ENCODE measurements at places on chromosomes 11 and 22.
A peak's percentile ranks its signal among the peaks of the same experiment; 100 is the strongest.

DNA sequence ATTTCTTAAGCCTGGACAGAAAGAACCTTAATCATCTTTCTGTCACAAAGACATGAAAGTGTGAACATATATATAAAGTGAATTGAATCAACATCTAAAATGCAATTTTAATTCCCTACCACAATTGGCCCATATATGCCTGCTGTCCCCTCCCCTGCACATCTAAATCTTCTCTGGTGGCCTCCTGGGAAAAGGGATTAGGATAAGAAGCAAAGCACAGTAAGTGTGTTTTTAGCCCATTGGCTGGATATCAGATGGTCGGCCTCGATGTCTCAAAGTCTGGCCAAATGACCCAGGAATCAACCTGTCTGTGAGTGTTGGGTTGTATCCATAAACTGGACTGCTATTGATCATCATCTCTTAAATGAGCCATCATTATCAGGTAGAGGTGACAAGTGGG is 5.8 kb downstream of the MMP3 start:
- DNase-seq: no peak

- no peak for DNase-seq
These were observed 24.7 kb upstream of the AKIP1 start for GRCh38 chr11:8886322-8886721.

- peak; percentile 96 for DNase-seq
These were observed 152.3 kb downstream of the FEZ1 start for GRCh38 chr11:125343718-125344131.

DNA sequence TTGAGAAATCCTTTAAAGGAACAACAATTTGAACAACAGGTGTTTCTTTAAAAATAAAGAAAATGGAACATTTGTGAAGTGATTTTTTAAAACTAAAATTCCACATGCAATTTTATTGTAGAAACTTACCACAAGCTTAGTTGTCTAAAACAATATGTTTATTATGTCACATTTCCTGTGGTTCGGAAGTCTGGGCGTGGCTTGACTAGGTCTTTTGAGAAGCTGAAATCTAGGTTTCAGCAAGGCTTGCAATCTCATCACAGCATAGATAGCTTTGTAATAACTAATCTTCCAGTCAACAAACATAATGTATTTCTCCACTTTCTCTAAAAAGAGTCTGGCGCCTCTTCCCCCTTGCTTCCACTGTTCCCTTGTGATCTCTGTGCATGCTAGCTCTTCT is 27.0 kb downstream of the MS4A6A start:
- DNase-seq: no peak

GRCh38 chr11:19674836-19675235 is 37.8 kb upstream of the NAV2 start:
- no peak for DNase-seq

- DNase-seq: peak; percentile 22
These were observed 115.3 kb downstream of the TRIM29 start for GRCh38 chr11:120022617-120023016.

- DNase-seq: no peak
These were observed 271.8 kb upstream of the PLET1 start for GRCh38 chr11:112532506-112532905.

GRCh38 chr11:68763926-68764657 is 12.8 kb upstream of the TESMIN start:
- no peak for DNase-seq

DNA sequence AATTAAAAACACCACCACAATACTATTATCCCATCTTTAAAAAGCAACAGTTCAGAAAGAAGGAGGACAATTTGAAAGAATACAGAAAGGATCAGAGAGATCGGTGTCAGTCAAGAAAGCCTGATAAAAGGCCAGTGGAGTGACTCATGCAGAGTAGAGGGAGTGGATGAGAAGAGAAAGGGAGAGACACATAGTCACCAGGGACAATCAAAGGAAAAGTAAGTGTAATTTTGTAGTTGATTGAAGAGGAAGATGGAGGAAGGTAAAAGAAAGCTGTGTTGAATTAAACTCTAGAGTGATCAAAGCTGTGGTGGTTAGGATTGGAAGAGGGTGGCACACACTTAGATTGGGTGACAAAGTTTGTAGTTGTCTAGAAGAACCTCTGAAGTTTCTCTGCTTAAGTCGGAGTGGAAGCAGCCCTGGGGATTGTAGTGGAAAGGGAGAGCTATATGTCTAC is 14.1 kb downstream of the SPECC1L start:
- DNase-seq: no peak

DNA sequence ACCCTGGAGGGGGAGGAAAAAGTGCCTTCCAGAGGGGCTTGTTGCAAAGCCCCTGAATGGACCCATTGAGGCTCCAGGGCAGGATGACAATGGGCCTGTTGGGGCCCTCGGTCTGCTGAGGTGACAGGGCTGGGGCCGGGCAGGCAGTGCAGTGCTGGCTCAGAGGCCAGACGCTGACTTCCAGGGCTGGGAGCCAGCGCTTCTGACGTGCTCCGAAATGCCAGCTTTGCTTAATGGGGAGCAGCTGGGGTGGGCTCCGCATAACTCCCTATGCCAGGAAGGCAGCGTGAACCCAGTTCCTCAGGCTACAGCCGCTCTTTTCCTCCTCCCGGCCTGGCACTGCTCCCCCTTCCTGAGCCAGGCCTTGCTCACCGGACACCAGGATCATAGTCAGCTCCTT is 17.7 kb downstream of the NAV2 start:
- DNase-seq: peak; percentile 40

DNA sequence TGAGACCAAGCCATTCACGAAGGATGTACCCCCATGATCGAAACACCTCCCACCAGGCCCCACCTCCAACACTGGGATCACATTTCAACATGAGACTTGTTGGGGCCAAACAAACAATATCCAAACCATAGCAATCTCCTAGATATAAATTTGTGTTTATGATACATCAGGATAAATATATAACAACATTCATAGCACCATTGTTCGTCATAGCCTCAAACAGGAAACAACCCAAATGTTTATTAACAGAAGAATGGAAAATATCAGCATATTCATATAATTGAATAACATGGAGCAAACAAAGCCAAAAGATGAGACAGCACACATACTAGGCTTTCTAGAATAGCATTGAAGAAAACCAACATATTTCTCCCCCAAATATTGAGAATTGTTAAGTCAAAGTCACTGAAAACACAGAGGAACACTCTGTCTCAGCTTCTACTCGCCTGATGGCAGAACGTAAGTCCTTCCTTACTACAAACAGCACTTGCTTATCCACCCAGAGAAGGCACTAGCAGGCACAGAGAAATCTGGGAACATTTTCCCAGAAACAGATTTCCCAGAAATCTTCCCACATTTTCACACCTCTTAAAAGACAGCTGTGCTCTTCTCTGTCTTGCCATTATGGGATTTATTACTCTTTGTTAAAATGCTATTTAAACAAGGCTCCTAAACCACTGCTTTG is 8.1 kb upstream of the GDPD4 start:
- no peak for DNase-seq

DNA sequence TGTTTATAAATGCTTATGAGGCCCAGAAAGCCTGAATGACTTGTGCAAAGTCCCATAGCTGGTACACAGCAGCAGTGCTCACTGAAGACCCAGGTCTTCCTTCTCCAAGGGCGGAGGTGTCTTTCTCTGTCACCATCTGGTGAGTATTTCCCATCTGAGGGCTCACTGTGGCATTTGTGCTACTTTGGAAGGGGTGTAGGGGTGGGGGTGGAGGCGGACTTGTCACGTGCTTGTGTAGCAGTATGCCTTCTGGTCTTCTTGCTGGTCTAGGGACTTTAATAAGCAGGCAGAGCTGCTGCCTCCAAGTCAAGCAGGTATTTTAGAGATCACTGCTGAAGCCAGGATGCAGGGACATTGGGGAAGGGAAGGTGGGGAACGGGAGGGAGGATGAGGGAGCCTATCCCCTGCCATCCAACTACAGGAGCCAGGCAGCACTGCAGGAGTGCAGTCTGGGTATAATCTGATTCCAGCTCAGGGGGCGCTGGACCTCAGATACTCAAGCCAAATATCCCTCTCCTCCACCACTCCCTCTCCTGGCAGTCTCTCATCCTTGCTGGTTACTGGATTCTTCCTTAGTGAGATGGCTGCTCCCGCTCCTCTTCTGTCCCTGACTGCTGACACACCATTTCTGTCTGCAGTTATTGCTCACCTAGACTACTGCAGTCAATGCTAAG is 3.4 kb downstream of the ABCC8 start:
- peak; percentile 85 for DNase-seq

DNA sequence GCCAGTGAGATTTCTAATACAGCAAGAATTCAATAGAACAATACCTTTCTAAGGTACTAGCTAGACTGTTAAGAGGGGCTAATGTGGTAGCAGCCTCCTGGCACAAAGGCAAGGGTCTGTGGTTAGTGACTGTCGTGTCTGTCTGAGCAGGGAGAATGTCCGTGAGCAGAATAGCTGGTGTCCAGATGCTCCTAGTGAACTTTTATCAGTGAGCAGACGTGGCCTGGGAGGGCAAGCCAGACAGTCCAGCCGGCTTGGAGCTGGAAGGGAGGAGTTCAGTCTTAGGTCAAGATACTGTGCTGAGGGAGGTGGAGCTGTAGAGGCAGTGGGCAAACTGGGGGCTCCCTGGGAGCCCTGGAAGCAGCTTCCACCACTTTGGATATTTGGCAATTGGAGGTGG is 138.6 kb downstream of the TEAD1 start:
- peak; percentile 83 for DNase-seq

DNA sequence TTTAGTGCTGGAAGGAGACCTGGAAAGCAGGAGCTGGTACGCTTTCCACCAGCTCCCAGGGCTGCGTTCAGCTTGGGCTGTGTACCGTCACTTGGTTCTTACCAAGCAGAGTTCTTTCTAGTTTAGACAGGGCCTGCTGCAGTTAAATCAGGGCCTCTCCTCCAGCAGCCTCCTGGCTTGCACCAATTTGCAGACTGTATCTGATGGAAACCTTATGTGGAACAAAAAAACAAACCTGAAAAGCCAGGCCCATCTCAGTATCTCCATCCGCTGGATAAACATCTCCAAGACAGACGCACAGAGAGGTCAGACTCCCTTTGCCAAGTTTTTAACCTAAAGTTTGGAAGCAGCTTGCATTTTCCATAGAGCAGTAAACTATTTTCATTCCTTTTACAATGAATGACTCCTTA is 288.6 kb upstream of the SORL1-AS1 start:
- no peak for DNase-seq

- DNase-seq: no peak
These were observed 9.8 kb downstream of the CYP2R1 start for GRCh38 chr11:14882196-14882595.

GRCh38 chr11:22640862-22641261 is 15.2 kb upstream of the FANCF start:
- no peak for DNase-seq
